ENCODE measurements at places on chromosomes 13 and 19.
A peak's percentile ranks its signal among the peaks of the same experiment; 100 is the strongest.

DNA sequence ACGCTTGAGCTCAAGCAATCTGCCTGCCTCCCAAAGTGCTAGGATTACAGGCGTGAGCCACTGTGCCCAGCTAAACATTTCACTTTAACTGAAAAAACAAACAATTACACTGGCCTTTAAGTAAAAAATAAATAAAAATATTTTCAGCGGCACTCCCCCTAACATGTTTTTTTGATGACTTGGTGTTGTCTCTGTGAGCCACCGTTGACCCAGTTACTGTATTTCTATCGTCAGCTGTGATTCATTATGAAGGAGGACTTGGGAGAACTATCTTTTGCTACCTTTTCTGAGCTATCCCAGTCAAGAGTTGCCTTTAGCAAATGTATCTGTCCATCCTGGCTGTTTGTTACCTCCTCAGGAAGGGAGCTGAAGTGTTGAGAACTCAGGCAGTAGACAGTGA lies 18.5 kb upstream of the C19orf33 start:
- no peak for DNase-seq

DNA sequence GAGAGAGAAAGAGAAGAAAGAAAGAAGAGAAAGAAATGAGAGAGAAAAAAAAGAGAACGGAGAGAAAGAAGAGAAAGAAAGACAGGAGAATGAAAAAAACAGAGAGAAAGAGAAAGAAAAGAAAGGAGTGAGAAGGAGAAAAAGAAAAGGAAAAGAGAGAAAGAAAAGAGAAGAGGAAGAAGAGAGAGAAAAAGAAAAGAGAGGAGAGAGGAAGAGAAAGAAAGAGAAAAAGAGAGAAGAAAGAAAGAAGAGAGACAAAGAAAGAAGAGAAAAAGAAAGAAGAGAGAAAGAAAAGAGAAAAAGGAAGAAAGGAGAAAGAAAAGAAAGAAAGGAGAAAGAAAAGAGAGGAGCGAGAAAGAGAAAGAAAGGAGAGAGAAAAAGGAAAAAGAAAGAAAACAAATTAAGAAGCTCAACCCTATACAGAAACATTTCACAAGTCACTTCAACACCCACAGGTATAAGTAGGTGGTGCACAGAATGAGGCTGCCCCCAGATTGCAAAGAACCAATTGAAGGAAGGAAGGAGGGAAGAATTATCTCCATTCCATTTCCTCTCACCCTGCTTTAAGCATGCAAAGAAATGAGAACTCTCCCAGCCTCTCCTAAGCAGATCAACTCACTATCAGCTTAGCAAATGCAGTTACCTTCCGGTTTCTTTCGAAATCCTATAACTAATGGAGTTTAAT lies 98.8 kb upstream of the CACNA1A start:
- DNase-seq = no peak

DNA sequence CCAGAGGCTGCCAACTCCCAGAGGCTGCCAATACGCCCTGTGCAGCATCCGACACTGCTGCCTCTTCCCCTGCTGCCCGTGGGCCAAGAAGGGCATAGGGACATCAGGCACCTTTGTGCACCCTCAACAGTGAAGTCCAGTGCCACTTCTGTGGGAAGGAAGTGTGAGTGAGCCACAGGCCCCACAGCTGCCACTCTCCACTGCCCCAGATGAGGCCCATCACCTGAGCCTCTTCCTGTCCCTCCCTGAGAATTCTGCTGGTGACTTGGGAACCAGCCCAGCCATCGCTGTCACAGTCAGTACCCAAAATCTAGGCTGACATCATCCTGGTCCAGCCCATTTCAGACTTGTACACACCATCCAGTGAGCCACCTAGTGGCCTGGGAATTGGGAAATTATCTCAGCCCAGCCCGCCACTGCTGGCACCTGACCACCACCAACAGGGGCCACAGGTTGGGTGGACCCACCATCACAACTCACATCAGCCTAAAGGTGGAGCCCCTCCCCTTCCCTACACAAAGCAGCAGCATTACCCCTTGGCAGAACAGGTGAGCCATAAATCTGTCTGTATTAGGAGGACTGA lies 733.9 kb upstream of the KLHL1 start:
- no peak for DNase-seq

DNA sequence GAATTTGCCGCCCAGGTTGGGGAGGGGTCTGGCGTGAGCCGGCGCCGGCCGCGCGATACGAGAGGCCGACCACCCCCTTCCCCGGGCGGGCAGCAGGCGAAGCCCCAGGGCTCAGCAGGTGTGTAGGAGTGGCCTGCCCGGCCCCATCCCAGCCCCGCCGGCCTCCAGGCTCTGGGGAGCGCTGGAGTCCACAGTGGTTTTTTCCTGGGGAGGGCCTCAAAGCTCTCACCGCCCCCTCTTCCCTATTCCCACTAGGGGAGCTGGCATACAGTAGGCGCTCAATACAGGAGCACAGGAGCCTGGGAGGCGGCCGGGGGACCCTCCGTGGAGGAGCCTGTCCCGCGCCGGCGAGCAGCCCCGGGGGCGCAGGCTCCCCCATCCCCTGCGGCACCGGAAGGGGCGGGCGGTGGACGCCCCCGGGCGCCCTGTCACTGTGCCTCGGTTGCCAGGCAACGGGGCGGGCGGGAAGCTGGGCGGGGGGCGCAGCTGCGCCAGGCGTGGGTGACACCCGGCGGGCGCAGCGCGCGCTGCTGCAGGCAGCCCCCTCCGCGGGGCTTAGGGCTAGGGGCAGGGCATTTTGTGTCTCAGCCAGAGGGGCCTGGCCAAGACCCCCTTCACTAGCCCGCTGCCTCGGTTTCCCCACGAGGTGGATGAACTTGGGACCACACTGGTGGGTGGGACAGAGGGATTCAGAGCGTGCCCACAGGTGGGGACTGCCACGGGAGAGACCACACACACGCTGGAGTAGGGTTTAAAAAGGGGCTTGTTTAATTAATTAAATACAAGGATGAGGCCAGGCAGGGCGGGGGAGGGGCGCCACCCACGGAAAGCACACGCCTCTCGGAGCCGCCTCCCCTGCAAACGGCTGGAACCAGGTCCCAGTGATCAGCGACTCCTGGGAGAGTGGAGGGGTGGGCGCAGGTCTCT lies 3.6 kb upstream of the REXO1 start:
- DNase-seq = peak; percentile 39

- DNase-seq = no peak
Measured at GRCh38 chr13:84460989-84461388, 578.7 kb upstream of the SLITRK1 start.

Data from left ventricle myocardium superior (tissue), 1 donor.